Activated CD4-positive, alpha-beta T cell treated with anti-CD3 and anti-CD28 coated beads, Interleukin-2, amount 50 U/mL, for 1 hour (primary cell): ENCODE measurements at places on chromosomes 6 and 20.

GRCh38 chr20:59258221-59258621 lies 42.2 kb upstream of the EDN3 start:
- no peak for DNase-seq

DNA sequence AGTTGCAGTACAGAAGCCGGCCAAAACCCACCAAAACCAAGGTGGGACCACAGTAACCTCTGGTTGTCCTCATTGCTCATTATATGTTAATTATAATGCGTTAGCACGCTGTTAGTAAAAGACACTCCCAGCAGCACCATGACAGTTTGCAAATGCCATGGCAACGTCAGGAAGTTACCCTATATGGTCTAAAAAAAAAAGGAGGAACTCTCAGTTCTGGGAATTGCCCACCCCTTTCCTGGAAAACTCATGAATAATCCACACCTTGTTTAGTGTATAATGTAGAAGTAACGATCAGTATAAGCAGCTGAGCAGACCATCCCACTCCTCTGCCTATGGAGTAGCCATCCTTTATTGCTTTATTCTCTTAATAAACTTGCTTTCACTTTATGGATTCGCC lies 148.6 kb upstream of the EXOC2 start:
- DNase-seq, result no peak

- DNase-seq, result no peak
Measured at GRCh38 chr6:87426789-87427188, 19.0 kb downstream of the CFAP206 start.

GRCh38 chr20:1761116-1761515 lies 103.5 kb upstream of the SIRPG start:
- no peak for DNase-seq

- DNase-seq, result peak; percentile 40
Measured at GRCh38 chr6:159169193-159169555, at the start of gene FNDC1. Gene FNDC1 (plus strand): TSS chr6:159169400. CDS start chr6:159169597, 197 bp downstream.

- DNase-seq, result no peak
Measured at GRCh38 chr6:96761794-96762193, 75.5 kb downstream of the GPR63 start.

- DNase-seq, result no peak
Measured at GRCh38 chr20:49924247-49924646, 8.9 kb upstream of the SPATA2 start.

- DNase-seq, result no peak
Measured at GRCh38 chr6:91161246-91161645, 574.4 kb upstream of the MAP3K7 start.

DNA sequence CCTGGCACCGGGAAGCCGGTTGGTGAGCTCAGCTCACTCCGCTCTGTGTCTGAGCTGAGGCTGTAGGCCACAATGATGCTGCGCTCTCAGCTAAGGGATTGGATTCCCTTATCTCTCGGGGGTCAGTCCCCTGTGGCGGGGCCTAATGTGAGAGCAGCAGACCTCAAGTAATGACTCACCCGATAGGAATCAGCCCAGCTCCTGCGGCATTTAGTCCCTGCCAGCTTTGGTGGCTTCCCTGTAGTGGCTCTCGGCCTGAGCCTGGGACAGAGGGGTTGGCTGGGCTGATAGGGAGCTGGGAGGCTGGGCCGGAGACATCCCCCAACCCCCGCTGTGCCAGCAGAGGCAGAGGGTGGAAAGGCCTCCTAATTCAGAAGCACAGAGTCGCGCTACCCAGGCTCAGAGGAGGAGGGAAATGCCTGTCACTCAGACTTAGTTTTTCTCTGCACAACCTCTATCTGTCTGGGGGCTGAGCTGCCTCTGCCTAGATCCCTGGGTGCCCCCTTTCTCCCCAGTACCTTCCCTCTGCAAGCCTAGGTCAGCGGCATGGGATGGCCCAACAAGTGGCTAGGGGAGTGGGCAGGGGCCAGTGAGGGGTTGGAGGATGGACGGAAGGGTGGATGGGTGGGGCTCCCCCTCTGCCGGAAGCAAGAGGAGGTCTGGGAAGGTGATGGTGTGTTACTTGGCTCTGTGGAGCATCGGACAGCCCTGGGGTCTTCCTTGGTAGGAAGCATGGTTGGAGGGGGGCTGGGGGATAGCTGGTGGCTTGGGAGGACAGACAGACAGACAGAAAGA lies 92.2 kb downstream of the CDH22 start:
- no peak for DNase-seq

- peak; percentile 15 for DNase-seq
Measured at GRCh38 chr20:43840382-43841070, 74.1 kb upstream of the TOX2 start.

DNA sequence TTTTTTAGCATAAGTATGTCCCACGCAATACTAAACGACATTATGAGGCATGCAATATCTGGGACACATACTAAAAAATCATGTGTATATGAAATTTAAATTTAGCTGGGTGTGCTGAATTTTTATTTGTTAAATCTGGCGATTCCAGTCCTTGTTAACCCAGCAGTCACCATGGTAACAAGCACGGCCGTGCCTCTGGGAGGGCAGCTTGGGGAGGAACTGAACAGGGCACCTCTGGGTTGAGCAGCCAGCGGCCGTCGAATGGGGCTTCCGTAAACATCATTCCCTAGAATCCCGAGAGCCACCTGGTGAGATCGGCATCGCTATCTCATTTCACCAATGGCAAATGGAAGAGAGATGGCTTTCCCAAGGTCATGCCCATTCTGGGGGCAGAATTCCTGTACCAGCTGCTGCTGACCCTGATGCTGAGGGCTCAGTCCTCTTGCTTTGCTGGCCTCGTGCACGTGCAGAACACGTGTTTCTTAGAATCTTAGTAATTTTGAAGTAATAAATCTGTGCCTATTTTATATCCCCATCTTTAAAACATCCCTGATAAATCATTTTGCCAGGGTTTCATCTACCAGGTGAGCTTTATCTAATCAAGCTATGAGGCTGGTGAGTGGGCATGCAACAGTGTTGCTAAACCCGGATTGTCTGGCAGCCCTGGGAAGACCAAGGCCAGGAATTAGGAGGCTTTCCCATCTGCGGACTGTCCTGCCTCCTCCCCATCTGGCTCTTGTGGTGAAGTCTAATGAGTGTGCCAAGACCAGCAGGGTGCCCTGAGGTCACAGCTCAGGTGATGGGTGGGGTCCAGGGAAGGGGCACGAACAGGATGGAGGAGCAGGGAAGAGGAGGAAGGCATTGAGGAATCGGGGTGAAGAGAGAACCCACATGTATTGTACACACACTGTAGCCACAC lies 85.1 kb downstream of the AGPAT4 start:
- DNase-seq, result no peak

GRCh38 chr20:47818466-47818865 lies 33.2 kb upstream of the SULF2 start:
- no peak for DNase-seq

GRCh38 chr6:127518191-127518709 lies 885 bp downstream of the MTCL3 start:
- DNase-seq, result no peak

- no peak for DNase-seq
Measured at GRCh38 chr6:14333556-14334305, 216.2 kb downstream of the CD83 start.

DNA sequence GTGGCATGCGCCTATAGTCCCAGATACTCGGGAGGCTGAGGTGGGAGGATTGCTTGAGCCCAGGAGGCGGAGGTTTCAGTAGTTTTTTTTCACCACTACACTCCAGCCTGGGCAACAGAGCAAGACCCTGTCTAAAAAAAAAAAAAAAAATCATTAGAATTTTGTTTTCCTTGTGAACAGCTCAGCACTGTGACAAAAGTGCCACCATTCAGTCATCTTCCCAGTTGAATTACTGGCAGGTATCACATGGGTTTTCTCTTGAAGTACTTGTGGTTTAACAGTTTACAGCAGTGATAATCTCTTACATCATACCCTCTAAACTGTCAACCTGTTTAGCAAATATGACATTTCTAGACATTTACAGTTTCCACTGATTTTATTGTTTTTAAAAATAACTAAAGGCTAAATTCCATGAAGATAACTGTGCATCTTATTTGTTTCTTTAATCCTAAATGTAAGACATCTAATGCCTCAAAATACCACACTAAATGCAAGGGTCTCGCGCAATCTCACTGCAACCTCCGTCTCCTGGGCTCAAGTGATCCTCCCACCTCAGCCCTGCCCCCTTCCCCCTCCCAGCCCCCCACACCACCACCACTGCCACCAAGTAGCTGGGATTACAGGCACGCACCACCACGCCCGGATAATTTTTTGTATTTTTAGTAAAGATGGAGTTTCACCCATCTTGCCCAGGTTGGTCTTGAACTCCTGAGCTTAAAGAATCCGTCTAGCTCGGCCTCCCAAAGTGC lies 7.0 kb downstream of the TRPC4AP start:
- no peak for DNase-seq

GRCh38 chr6:162372106-162372505 lies 355.5 kb downstream of the PRKN start:
- no peak for DNase-seq

DNA sequence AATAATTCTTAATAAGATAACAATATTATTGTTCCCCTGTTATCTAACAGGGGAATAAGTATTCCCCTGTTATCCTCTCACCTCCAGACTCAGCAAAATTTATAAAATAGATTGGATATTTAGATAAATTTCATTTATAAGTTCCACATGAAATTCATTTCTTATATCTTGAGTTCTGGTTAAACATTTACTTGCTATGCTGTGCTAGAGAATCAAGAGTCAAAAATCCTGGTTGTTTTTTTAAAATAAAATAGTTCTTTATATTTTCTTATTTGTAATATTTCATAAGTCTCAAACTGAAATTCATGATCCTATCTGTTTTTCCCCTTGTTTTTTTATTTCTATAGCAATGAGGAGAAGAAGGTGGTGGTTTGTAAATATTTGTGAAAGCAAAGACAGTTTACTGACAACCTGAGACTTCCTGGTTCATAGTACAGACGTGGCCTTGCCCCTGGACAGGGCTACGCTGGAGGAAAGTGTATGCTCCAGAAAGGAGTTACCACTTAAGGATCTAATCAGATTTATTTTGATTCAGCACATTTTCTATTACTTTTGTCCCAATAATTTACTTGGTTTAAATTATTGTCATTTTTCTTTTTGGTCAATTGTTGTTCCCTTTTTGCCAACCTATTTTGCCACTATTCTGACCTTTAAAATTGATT lies 37.8 kb upstream of the MARCKS start:
- no peak for DNase-seq

DNA sequence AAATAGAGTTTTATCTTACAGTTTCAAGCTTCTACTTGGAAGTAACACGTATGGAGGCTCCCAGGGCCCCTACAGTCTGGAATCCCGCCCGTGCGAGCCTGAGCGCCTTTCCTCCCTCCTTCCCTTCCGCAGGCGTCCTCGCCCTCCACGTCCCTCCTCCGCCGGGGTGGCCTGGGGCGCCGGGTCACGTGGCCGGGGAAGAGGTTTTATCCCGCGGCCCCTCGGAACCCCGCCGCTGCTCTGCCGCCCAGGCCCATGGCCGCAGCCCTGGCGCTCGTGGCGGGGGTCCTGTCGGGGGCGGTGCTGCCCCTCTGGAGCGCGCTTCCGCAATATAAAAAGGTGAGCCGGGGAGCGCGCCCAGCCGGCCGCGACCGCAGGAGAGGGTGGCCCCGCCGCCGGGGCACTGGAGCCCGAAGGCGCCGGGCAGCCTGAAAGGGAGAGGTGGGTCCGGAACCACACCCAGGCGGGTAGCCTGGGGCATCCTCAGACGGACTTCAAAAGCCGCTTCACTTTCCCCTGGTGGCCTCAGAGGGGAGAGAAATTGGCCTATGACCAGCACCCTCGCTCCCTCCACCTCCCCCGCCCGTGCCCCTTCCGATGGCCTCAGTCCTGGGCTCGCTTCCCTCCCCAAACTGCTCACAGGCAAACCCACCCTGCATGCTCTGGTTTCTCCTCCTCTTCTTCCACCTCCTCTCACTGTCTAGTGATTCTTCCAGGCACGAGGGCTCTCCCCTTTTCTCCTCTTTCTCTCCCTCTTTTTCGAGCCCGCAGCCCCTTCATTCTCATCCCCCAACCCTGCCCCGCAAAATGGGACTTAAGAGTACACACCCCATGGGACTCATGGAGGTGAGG lies at the start of gene CLPSL2:
Gene CLPSL2 (plus strand): TSS at position 235 of the 852 bp plus-strand sequence. CDS start 21 bp downstream, at position 256.
- DNase-seq, result no peak

GRCh38 chr6:53499094-53499493 lies 45.8 kb downstream of the GCLC start:
- DNase-seq, result no peak

GRCh38 chr6:33723371-33724085 lies 12.0 kb upstream of the UQCC2 start:
- no peak for DNase-seq

DNA sequence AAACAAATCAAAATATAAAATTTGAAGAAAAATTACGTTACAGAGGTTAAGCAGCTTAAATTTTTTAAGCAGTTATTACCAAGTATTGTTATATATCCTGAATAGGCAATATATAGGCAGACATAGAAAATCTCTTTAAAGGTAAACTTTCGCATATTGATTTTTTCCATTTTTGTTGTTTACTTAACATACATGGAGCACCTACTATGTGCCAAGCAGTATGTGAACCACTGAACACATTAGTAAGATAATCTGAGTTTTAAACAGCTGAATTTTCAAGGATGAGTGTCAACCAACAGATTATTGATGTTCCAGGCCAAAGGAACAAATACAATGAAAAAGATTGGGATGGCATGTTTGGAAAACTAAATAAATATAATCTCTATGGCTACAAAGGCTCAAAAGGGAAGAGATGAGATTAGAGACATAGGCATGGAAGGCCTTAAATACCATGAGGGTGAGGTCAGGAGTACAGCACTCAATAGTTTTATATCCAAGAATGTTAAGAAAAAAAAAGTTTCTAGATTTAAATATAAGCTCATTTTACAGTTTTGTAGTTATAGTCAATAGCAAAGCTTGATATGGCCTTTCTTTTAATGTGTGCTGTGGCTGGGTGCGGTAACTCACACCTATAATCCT lies 277.5 kb downstream of the PTPRK start:
- DNase-seq, result no peak

DNA sequence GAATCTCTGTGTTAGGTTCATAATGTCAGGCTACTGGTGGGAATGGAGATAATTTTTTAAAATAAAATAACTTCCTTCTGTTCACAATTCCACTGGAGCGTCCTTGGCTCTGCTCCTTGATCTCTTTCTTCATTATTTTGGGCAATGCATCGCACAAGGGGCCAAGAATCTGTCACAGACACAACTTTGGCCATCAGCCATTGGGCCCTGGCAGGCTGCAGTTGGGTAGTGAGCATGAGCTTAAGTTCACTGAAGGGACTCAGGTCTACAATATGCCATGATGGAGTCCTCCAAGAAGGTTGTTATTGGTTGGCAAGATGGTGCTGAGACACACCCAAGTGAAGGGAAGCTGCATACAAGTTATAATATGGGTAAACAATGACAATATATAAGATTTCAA lies 40.0 kb downstream of the CYP39A1 start:
- no peak for DNase-seq

GRCh38 chr20:11849270-11849915 lies 68.3 kb upstream of the BTBD3 start:
- no peak for DNase-seq
